ENCODE measurements at places on chromosomes 2 and 18.

GRCh38 chr2:71130905-71131244, 441 bp downstream of the MPHOSPH10 start:
- peak; percentile 64 for DNase-seq

GRCh38 chr18:79608069-79608468, 71.5 kb upstream of the CTDP1 start:
- peak; percentile 33 for DNase-seq

- DNase-seq: no peak
These were observed 65.5 kb downstream of the TBR1 start for GRCh38 chr2:161481619-161482018.

- no peak for DNase-seq
These were observed 131.7 kb downstream of the KCTD1 start for GRCh38 chr18:26416652-26417150.

DNA sequence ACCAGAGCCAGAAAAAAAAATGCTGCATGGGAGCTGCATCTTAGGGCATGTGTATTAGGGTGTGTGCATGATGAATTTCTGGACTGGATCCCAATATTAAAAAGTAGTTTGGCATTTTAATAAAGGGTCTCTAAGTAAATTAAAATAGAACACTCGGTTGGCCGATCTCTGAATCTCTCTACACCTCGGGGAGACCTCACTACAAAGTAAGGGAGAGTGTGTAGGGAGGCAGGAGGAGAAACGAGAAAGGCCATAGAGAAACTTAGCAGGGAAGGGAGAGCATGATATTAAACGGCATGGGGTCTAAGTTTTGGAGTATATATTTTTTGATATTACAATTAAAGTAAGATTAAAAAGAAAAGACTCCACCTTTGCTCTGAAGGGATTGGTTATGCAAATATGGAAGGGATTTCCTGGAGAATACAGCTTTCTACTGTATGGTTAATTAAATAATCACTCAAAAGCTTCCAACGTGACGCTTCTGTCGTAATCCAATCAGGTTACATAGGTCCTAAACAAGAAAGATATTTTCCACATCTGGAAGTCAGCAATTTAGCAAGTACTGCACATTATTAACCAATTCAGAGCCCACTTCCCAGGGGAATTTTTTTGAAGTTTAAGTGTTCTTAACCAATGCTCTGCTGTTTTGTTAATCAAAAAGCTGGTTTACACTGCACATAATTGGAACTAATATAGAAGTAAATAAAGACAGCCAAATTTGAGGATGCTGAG, 1.0 kb upstream of the ZEB2 start:
- peak; percentile 53 for DNase-seq

DNA sequence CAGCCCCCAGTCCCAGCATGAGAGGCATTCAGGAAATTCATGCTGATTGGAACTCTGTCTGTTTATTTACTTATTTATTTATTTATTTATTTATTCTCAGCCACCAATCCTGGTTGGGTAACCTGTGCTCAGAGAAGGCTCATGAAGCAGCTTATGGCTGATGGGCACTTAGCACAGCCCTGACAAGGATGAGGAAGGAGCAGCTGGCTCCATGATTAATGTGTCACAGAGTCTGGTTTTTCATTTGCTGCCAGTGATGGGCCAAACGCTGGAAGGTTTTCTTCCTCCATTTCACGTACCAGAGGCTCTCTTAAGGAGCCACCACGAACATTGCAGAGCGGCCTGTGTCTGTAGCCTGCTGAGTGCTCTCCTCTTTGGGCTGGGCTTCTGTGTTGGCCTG, 28.3 kb upstream of the KCNS3 start:
- DNase-seq: no peak

- no peak for DNase-seq
These were observed 79.5 kb downstream of the LOXHD1 start for GRCh38 chr18:46577546-46577945.

GRCh38 chr2:238132463-238133450, 5.7 kb upstream of the KLHL30 start:
- no peak for DNase-seq

DNA sequence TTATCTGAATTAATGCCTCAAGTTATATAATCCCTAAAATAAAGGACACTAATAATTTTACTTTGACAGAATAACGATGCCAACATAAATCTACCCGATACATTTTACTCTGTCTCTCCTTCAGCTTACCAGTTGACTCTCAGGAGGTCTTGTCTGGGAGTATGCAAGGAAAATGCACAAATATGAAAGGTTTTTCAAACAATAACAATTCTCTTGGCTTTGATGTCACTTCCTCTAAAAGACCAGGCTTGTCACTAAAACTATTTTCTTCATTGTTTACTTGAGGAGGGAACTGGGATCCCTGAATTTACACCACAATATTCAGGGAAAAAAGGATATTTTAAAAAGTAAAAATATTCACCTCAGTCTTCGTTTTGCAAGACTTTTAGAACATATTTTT, 97.2 kb downstream of the SOS1 start:
- no peak for DNase-seq

- DNase-seq: no peak
These were observed 37.2 kb upstream of the NEMP2 start for GRCh38 chr2:190571686-190572085.

GRCh38 chr2:220646424-220646823, 925.7 kb downstream of the EPHA4 start:
- DNase-seq: no peak

- peak; percentile 32 for DNase-seq
These were observed 64.7 kb upstream of the RASGRP3 start for GRCh38 chr2:33411765-33412164.

DNA sequence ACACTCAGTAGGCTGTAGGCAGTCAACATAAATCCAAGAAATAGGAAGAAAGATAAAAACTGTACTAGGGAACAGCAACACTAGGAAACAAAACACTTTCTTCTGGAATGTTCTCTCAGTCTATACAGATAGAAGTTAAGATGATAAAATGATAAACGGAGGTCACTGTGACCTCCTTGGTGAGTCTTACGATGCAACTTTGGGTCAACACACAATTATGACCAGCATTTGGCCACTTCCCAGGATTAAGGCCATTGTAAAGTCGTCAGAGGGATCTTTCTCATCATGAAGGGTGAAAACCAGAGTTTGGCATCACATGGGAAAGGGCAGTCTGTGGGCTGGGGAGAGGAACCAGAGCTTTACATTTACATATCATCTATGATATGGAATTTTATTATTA, 33.4 kb downstream of the LAMA3 start:
- DNase-seq: no peak
